ENCODE measurements at places on chromosomes 6 and 20. TPM values are rescaled to one million over a fixed set of nuclear protein-coding genes. Genes with fewer than 3 reads are reported as not detected.

DNA sequence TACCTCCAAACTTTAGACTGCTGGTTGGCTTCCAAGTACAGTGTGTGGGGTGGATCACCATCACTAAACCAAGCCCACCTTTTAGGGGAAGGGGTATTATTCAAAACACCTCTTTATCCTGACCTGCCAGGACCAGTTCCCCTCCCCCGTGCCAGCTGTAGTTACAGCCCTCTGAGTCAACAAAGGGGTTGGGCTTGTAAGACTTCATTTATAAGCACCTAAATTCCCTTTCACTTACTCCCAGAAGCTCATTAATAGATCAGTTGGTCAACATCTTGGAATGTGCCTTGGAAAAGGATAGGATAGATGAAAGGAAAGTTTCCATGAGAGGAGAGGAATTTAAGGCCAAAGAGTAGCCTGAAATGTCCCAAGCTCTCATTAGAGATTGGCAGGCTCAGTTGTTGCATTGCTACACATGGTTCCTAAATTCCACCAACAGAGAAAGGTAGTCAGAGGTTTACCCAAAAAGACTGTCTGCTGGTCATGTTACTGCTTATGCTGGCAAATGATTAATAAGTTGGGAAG lies 59.2 kb downstream of the TNFAIP3 start:
- DNase-seq, result no peak

GRCh38 chr6:158771399-158772152 lies 47.6 kb downstream of the EZR start:
- DNase-seq, result no peak

- no peak for DNase-seq
Measured at GRCh38 chr20:32966881-32967781, 37.1 kb downstream of the SUN5 start.

Gene TPD52L1
- polyA plus RNA-seq, result 92.7 TPM

GRCh38 chr20:24208652-24209051 lies 220.1 kb upstream of the GGTLC1 start:
- DNase-seq, result no peak

Gene LY6G6F
- 0.32 TPM for polyA plus RNA-seq

- DNase-seq, result no peak
Measured at GRCh38 chr20:44594730-44595129, 12.4 kb downstream of the PKIG start.

DNA sequence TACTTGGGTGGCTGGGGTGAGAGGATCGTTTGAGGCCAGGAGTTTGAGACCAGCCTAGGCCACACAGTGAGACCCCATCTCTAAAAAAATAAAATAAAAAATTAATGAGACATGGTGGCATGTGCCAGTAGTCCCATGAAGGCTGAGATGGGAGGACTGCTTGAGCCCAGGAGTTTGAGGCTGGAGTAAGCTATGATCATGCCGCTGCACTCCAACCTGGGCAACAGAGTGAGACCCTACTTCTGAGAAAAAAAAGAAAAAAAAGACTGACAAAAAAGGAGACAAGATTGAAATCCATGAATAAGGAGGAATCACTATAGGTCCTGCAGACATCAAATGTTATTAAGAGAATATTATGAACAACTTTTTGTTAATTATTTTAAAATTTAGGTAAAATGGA lies 23.7 kb upstream of the BPHL start:
- no peak for DNase-seq

DNA sequence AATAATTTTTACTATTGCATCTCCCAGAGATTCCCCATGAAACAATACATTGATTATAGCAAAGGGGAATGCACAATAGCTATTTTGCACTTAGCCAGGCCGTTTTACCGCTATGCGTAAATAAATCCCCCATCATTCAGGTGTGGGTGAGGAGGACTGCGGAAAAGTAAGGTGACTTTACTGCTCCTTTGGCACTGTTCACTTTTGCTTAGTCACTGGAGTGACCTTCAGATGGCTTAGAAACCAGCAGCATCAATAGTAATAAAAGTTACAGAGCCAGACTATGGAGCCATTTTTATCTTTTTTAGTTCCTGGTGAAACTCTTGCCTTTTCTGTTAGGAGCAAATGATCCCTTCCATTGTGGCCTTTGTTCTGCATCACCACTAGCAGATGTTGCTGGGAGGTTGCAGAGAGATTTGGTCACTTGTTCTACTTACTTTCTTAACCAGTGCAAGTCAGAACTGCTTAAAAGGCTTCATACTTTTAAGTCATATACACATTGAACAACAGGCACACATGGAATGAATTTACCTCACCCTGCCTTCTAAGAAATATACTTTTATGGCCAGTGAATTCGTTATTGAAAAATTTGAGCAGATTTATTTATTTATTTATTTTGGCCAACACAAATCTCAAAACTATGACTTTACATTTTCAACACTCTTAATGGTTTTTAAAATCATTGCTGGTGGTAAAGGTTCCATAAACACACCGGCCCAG lies 12.1 kb upstream of the BTBD3 start:
- no peak for DNase-seq

Gene ADGRF1
- polyA plus RNA-seq, result 52.7 TPM

GRCh38 chr20:34956751-34957472 lies 1.2 kb downstream of the MYH7B start:
- DNase-seq, result no peak

Gene SH3BGRL2
- polyA plus RNA-seq, result 33.4 TPM

GRCh38 chr6:49565855-49566254 lies 15.4 kb downstream of the C6orf141 start:
- no peak for DNase-seq
